ENCODE measurements at places on chromosomes 2 and 18.

- DNase-seq = no peak
Observed at GRCh38 chr18:13642440-13642827, 83.9 kb downstream of the FAM210A start.

DNA sequence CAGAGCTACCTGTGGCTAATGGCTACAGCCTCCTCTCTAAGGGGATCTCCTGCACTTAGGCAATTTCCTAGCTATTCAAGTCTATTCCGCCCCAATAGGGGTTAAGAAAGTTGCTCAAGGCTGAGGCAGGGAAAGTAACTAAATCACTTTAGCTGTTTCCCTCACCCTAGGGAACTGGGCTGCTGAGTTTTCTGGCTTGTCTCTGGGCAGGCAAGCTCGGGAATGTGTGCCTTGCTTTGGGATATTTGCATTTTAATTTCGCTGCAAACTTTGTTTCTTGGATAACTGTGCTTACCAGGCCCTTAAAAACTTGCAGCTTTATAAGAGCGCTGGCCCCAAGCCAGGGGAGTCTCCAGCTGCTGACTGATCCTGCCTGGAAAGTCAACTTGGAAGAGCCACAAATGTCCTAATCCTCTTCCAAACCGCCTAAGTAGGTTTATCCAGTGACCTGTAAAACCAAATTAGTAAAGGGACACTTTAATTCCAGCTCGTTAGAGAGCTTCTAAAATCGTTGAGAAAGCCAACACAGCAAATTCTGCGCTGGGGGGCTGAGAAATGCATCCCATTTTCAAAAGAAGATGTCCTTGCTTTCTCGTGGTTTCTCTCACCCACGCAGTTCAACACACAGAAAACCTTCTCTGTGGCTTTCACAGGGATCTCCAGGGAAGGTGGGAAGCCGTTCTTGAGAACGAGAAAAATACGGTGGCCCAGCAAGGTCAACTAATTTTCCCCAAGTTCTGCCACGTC lies 59.5 kb upstream of the SP3 start:
- DNase-seq = no peak

GRCh38 chr2:55553321-55553720 lies 33.8 kb downstream of the CFAP36 start:
- DNase-seq = no peak

- no peak for DNase-seq
Observed at GRCh38 chr2:127762846-127763245, 48.1 kb downstream of the WDR33 start.

DNA sequence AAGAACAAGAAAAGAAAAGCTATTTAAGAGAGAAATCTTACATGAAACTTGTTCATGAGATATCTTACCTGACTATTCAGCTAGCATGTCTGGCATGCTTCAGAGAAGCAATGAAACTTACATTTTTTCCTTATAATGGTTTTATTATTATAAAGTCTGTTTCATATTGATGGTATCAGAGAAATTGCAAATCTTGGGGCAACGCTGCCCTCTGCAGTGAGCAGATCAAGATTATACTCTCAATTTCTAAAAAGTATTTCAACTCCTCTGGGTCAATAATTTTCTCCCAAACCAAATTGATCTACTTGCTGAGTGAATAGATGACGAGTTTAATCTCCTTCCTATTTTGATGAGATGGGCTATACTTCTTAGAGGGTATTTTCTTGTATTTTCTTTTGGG lies 235.6 kb downstream of the NUP35 start:
- DNase-seq = no peak

DNA sequence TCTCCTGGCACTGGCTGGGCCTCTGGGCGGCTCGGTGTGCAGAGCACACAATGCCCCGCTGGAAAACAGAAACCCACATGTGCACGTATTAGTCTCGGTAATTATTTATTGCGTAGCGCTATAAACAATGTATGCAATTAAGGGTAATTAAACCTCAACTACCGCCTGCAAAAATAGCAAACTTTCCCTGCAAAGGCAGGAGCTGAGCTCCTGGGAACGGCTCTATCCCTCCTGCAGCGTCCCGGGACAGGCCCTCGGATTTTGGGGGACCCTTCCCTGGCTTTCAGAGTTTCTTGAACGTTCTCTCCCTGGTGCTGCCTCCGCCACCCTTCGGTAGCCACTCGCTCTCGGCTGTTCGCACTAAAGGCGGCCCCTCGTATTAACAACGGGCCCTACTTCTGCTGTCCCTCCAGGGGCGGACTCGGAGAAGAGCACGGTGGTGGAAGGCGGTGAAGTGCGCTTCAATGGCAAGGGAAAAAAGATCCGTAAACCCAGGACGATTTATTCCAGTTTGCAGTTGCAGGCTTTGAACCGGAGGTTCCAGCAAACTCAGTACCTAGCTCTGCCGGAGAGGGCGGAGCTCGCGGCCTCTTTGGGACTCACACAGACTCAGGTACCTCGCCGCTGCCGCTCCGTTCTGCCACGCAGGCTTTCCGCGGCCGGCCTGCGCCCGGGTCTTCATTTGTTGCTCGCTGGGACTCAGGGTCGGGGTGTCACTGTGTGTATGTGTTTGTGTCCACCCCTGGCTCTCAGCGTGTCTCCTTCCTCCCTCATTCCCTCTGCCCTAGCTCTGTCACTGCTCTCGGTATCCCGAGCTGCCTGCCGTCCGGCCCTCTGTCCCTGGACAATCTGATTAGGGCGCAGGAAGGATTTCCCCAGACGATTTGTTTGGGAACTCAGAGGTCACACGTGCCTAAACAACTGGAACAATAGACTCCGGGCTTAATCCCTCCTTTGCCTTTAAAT lies 1.2 kb downstream of the DLX1 start:
- peak; percentile 71 for DNase-seq

GRCh38 chr2:71630454-71631328 lies 177.3 kb downstream of the DYSF start:
- DNase-seq = no peak

DNA sequence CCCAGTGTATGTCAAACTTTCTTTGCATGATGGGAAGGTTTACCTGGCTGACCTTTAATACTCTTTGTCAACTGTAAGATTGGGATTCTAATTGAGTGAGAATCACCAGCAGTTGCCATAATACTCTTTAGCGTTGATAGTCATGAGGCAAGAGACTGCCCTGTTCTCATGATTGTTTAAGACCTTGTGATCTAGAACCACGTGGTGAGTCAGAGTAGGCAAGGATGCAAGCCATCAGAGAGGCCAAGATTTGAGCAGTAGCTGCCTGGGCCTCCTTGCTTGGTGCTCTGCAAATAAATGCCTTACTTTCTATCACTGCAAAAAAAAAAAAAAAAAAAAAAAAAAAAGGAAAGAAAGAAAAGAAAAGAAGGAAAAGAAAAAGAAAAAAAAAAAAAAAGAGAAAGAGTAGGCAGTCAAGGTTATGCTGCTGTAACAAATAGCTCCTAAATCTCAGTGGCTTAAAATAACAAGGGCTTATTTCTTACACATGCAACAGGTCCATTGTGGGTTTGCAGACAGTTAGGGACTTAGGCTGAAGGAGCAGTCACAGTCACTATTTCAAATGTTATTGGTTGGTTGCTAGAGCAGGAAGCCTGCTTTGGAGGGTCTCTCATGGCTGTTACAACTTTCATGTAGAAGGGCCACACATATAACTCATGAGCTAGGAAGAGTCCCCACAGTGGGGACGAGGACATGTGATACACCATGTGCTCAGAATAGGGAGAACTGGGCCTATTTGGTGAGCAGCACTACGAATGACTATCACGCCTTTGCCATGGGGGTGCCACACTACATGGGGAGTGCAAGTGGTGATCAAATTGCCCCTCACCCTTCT lies 21.7 kb downstream of the IL1R2 start:
- peak; percentile 58 for DNase-seq

DNA sequence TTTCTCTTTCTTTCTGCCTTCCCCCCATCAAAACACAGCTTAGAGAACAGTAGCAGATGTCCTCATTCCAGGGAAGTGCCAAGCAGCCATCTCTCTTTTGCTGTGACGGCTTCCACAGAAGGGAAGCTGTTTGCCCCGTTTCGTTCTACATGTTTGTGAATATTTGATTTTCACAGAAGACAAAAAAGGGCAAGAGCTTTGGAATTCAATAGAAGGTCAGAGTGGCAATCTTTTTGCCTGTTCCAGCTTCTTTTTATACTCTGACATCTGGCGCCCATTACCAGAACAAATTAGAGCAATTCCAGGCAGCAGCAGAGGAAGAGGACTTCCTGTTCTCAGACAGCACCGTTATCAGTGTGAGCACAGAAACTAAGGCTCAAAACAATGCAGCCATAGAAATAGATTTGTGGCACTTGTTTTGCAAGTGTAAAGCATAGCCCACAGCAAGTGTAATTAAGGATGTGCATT lies 79.0 kb upstream of the CDH19 start:
- no peak for DNase-seq

DNA sequence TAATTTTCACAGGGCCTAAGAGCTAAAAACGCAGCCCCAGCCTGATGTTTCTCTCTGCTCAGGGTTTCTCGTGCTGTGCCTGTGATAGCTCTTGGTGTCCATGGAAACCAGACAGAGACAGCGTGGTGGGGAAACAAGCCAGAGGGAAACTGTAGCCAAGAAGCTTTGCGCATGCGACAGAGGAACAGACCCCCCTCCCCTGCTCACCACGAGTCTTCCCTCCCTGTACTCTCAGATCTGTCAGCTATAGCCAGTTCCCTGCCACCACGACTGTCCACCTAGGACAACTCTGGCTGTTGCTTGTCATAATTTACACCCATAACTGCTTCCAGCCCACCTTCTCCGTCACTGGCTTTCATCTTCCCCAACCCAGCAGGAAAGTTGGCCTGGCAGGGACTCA lies 13.2 kb upstream of the DNAJC27 start:
- DNase-seq = no peak

- DNase-seq = peak; percentile 33
Observed at GRCh38 chr2:239279508-239280295, 121.1 kb downstream of the HDAC4 start.

- no peak for DNase-seq
Observed at GRCh38 chr18:23532848-23533247, 29.5 kb downstream of the RMC1 start.

GRCh38 chr2:27902098-27902497 lies 11.6 kb downstream of the BABAM2 start:
- no peak for DNase-seq

GRCh38 chr18:47737956-47738355 lies 192.5 kb downstream of the SMAD2 start:
- no peak for DNase-seq

- no peak for DNase-seq
Observed at GRCh38 chr18:65610939-65611338, 139.9 kb upstream of the CDH7 start.

- DNase-seq = no peak
Observed at GRCh38 chr2:182228073-182228473, 198.8 kb downstream of the PDE1A start.

DNA sequence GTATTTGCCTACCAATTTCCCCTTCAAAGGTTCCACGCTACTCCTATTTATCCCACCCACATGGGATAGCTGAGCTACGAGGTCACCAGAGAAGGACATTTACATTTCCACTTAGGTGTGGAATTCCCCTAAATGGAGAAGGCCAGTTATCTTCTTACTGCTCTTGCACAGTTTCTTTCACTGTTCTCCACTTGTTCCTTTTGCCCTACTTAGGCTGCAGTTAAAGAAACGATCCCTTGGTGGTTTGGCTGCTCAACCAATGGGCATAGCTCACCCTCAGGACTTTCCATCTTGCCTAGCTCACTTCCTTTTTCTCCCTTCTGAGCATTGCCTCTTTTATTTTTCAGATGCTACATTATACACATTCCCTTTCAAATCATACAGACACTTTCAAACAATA lies 11.2 kb upstream of the NABP1 start:
- DNase-seq = no peak

DNA sequence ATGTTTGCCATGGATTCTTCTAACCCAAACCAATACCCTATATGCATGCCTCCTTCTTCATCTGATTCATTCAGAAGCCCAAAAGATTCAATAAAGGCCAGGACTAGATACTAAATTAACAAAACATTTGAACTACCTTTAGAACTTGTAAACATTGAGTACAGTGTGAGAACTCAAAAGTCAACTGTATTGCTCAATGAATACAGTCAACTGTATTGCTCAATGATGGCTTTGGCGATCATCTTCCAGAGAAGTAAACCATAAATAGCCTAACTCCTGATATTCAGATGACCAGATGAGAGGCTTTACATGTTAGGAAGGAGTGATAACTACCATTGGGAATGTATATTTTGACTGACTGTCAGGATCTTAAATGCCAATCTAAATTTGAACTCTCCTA lies 206.5 kb upstream of the ITGA4 start:
- DNase-seq = no peak
